Activated naive CD4-positive, alpha-beta T cell (primary cell): ENCODE measurements at places on chromosomes 3 and 15.
A peak's percentile ranks its signal among the peaks of the same experiment; 100 is the strongest.

DNA sequence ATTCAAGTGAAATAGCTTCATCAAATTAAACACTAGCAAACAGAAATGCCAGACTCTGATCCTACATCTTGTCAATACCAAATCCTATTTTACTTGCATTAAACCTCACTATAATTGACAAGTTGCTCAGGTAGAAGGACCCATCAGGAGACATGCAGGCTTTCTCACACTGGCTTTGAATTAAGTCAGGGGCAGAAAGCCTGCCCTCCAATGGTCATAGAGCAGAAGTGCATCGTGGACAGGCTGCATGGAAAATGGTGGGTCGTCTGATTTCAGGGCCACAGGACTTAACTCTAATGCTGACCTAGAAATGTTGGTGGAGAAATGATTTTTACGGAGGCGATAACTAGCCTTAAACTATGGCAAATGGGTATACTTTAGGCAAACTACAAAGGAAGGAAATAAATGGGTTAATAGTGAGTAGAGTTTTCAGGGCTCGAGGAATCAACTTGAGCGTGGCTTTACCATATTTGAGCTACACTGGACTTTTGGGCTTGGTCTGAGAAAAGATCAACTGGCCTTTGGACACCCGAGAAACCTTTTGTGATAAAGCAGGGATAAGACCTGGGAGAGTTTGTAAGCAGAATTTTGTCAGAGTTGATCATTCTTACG, 283.9 kb downstream of the GRM7 start:
- no peak for DNase-seq

DNA sequence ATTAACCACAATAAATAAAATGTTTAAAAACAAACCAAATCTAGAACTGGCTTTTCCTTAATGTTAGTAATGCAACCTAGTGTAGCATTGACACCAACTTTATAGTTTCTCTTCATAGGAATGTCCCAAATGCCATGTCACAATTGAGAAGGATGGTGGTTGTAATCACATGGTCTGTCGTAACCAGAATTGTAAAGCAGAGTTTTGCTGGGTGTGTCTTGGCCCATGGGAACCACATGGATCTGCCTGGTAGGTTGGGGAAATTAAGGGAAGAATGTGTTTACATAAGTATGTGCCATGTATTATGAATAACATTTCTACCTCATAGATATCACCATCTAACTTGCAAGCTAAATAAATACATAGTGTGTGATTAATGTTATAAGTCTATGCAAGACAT, 84.4 kb upstream of the GOLGA6B start:
- DNase-seq: no peak

GRCh38 chr15:41994171-41994650, 21.9 kb upstream of the EHD4 start:
- DNase-seq: no peak

GRCh38 chr15:36428102-36428845, 151.2 kb upstream of the CDIN1 start:
- no peak for DNase-seq

GRCh38 chr15:101669744-101670143, 17.6 kb upstream of the TM2D3 start:
- no peak for DNase-seq

- DNase-seq: no peak
These were observed 229.7 kb upstream of the BHLHE40 start for GRCh38 chr3:4749567-4750002.

GRCh38 chr3:157573281-157573680, 70.1 kb upstream of the VEPH1 start:
- no peak for DNase-seq

DNA sequence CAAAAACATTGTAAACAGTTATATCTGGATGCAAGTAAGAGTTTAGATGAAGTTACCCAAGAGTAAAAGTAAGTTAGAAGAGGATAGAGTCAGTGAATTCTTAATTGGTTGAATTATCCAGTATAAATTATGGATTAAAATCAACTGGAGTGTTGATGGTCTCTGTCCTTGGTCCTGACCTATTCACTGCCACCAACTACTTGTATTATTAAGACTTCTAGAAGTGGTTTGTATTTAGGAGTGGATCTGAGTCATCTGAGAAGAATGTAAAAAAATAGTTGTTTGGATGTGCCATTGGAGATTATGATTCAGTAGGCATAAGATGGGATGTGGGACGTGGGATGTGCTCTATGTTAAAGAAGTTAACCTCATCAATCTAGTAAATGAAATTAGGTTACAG, 86.4 kb downstream of the SYNPR start:
- no peak for DNase-seq

GRCh38 chr15:74011610-74012009, 17.1 kb downstream of the PML start:
- DNase-seq: no peak

GRCh38 chr3:170600005-170600624, 14.2 kb upstream of the SLC7A14 start:
- DNase-seq: no peak

DNA sequence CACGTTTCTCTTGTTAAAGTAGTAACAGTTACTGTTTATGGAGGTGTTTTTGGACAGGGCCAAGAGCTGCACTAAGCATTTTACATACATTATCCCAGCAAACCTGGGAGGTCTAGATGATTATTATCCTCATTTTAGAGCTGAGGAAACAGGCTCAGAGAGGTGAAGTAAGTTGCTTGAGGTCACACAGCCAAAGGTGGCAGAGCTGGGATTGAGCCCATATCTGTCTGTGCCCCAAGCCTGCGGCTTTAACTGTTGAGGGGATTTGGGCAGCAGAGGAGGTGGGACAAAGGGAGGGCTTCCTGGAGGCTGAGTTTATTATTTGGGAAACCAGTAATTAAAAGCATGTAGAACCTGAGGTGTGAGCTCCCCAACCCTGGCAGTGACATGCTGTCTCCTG, 9.2 kb downstream of the SMAD6 start:
- DNase-seq: no peak

- no peak for DNase-seq
These were observed at the start of gene B3GNT5 for GRCh38 chr3:183252973-183253527. Gene B3GNT5 (plus strand): TSS chr3:183253253. CDS start chr3:183269799, 16,546 bp downstream.

GRCh38 chr15:72271895-72272212, 500 bp downstream of the PARP6 start:
- no peak for DNase-seq

GRCh38 chr15:68335251-68335650, 57.7 kb downstream of the FEM1B start:
- no peak for DNase-seq

DNA sequence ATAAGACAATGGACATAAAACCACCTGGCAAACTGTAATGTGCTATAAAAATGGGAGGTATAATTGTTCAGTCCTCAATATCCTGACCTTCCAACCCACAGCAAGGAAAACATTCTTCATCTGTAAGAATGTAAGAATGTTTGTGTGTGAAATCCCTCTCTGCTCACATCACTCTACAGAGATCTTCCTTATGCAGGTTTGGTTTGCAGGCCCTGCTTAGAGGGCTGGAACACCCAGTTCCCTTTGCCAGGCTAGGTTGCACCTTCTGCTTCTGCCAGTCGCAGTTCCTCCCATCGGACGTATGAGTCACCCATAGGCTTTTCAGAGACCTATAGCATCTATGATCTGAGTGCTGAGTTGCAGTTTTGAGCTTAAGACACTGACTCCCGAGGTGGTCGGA, 24.1 kb upstream of the MINAR1 start:
- DNase-seq: no peak

DNA sequence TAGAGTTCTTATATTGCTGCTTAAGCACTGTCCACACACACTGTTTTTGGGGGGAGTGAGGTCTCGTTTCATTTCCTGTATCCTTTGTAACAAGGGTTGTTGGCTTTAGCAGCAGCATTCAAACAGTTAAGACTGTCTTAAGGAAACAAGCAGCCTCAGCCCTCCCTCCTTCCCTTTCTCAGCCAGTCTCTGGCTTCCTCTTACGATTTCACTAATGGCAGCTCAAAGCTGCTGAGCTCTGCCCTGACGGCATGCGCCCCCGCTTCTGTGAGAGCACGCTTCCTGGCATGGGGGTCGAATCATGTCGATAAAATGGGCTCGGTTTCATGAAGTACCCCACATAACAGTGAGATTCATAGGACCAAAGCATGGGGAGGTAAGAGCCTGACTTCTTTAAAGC, 105.0 kb downstream of the KLHL25 start:
- DNase-seq: peak; percentile 15

GRCh38 chr3:149732234-149732633, 20.1 kb downstream of the COMMD2 start:
- no peak for DNase-seq

DNA sequence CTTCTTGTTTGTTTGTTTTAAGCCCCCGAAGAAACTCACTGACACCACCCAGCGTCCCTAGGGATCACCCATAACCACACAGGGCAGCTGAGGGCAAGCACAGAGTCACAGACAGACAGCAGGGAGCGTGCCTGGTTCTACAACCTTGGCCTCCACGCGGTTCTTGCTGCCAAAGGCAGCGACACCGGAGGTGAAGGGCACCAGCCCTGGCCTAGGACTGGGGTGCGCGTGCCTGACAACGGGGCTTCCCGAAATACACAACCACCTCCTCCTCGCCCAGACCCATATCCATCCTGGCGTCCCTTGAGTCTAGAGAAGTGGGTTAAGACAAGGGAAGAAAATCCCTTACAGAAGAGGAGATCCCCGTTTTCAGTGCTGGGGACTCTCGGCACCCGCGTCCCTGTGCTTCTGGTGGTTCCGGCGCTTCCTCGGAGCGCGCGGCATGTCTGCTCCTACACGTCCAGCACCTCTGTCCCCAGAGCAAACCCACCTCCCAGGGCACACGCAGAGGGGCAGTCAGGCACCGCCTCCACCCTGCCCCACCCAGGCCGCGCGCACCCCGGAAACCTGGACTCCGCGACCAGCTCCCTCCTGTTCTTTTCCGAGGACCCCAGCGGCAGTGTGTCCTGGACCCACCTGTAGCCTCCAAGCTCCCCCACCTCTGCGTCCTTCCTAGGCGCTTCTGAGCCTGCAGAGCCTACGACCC, 911 bp downstream of the RFTN1 start:
- no peak for DNase-seq

DNA sequence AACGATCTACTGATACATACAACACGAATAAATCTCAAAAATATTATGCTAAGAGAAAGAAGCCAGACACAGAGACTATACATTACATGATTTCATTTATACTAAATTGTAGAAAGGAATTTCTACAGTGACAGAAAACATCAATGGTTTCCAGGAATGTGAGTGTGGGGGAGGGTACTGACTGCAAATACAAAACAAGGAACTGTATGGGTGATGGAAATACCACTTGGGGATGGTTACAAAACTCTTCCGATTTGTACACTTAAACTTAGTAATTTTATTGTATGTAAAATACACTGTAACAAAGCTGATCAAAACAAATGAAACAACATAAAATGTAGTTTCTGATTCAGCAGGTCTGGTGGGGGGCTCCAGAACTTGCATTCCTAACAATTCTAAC, 45.8 kb upstream of the IP6K2 start:
- DNase-seq: no peak
